Activated T-cell treated with anti-CD3 and anti-CD28 coated beads, Interleukin-2, amount 50 U/mL, for 72 hours (primary cell): ENCODE measurements at places on chromosomes 7 and 10.
A peak's percentile ranks its signal among the peaks of the same experiment; 100 is the strongest.

GRCh38 chr10:44674536-44675386, 236.4 kb upstream of the TMEM72 start:
- no peak for DNase-seq

DNA sequence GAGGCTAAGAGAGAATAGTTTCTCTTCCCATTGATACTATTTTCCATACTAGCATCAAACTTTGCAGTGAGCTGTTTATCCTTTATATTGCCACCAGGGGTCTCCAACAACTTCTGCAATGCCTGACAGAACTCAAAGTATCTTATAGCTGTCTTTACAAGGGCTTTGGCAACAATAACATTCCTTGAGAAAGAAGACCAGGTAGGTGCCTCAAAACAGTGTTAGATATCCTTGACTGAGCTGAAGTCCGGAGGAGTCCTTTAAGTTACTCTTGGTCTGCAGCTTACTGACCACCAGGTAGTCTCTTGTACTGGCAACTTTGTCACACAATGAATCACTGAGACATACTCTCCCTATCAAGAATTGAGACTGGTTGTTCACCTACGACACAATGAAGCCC, 30.0 kb upstream of the TES start:
- peak; percentile 5 for DNase-seq

GRCh38 chr7:749140-749551, 22.1 kb upstream of the PRKAR1B start:
- DNase-seq, result no peak

- DNase-seq, result no peak
These were observed 145.7 kb downstream of the REEP3 start for GRCh38 chr10:63666836-63667383.

GRCh38 chr7:12211711-12212485, 804 bp downstream of the TMEM106B start:
- DNase-seq, result no peak

- no peak for DNase-seq
These were observed 417.1 kb downstream of the SUGCT start for GRCh38 chr7:40551685-40552576.

GRCh38 chr7:131235489-131236317, 92.0 kb upstream of the MKLN1 start:
- DNase-seq, result peak; percentile 87

GRCh38 chr7:101767544-101767943, 49.9 kb upstream of the CUX1 start:
- DNase-seq, result no peak

- DNase-seq, result no peak
These were observed 1.7 kb downstream of the DIP2C start for GRCh38 chr10:687583-688311.

GRCh38 chr7:93228302-93228701, 2.0 kb upstream of the HEPACAM2 start:
- peak; percentile 32 for DNase-seq

- peak; percentile 21 for DNase-seq
These were observed 295.2 kb downstream of the CAMK1D start for GRCh38 chr10:12644380-12645144.

- DNase-seq, result peak; percentile 20
These were observed 24.7 kb downstream of the AOC1 start for GRCh38 chr7:150876817-150877526.

GRCh38 chr10:22314852-22315251, 1.3 kb upstream of the COMMD3 start:
- no peak for DNase-seq

DNA sequence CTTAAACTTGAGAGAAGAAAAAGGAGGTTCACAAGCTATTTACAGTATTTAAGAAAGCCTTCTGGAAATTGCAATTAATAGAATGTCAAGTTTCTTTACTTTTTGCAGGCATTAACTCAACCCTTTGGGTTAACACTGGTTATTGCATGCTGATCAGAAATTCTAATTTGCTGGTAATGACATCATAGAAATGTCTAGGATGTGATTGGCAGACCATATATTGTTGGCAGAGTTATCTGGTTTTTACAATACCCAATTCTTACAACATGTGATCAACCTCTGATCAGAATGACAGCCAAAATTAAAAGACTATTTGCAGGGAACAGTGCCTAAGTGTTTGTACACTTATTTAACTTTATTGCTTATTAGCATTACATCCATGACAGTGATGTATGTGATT, 1.6 kb upstream of the CASD1 start:
- DNase-seq, result no peak

DNA sequence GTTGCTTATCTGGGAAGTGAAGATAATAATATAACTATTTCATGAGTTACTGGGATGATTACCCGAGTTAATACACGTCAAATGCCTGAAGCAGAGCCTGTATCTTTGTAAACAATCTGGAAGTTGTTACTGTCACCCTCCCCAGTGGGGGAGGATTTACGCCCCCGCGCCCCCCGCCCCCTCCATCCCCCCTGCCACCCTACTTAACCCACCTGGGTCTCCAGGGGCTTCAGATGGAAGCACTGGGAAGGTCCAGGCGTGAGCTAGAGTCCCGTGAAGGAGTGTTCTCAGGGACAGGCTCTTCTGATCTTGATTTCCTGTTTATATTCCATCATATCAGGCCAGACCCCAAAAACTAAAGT, 691 bp upstream of the PPA1 start:
- DNase-seq, result no peak

- DNase-seq, result no peak
These were observed 65.3 kb downstream of the CUZD1 start for GRCh38 chr10:122780391-122780790.

- DNase-seq, result no peak
These were observed 66.6 kb downstream of the MAGI2 start for GRCh38 chr7:79386688-79387422.

DNA sequence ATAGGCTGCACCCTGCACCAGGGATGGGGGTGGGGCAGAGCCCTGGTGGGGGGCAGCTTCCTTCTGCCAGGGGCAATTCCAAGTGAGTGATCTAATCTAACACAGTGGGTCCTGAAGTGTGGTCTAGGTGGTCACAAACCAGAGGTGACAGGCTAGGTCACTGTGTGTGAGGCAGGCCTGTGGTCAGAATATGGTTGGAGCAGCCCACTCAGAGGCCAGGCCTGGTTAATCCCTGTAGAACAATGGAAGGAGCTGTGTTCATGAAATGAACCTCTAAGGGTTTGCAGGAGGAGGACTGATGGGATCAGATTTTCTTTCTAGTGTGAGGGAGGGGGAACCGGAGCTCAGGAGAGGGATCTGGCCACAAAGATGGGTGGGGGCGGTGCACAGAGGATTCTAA, 10.0 kb upstream of the TSPAN14 start:
- DNase-seq, result no peak

DNA sequence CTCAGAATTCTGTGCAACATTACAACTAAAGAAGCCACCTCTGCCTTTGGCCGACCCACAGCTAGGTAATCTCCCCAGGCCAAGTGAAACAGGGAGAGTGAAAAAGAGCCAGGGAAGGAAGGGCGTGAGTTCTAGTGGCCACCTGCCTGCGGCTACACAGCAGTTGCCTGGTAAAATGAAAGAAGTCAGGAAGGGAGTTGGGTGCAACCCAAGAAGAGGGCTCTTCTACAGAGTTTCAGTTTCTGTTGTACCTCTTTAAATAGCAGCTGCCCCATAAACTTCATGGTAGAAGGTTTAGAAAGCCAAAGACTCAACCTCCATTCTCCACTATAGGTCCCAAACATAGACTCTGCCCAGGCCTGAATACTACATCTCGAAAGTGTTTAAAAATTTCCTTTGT, 76.2 kb upstream of the TMEM168 start:
- DNase-seq, result no peak

DNA sequence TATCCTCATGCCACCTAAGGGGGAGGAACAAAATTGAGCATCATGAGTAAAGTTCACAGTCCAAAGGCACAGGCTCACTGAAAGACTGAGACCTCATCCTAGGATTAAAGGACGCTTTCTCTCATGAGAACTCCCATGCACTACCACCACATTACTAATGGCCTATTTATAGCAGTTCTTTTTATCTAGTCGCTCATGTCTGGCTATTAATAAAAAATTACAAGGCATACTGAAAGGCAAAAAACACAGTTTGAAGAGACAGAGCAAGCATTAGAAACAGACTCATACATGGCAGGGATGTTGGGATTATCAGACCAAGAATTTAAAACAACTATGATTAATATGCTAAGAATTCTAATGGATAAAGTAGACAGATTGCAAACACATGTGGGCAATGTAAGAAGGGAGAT, 46.0 kb upstream of the CDK13 start:
- no peak for DNase-seq

DNA sequence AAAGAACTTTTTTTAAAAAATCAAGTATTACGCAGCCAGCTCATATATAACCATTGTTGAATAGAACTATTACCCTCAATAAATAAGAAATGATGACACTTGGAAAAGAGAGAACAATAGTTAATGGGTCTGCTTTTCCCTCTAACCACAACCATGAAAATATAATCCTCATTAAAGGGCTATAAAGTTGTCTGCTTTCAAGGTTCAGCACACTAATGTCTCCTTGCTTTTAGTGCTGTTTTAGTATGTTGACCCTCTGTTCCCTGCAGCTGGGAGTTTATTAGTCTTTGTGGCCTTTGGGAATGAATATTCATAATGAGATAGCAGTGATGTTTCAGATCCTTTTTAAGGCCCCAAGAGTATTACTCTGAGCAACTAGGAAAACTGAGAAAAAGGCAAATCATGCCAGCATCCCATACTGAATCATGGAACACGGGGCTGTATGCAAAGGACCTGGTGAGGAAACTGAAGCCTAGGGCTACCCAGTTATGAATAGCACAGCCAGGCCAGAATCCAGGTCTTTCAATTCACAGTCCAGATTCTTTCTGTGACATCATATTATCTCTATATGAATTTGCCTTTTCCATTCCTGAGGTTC, 332.0 kb upstream of the LRGUK start:
- no peak for DNase-seq

DNA sequence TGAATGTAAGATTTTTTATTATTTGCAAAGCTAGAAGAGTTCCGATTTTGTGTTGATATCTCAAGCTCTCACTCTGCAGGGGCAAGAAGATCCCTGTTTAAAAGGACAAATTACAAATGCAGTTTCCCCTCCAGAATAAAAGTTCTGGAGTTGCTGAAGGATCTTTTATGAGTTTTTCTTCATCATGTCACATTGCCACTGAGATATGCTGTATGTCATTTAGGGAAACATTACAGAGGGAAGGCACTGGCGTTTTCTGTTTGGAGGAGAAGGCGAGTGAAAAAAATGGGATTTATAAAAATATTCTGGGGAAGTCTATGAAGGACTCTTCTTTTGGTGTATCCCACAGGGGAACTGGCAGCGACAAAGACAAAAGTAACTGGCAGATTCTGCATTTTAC, 57.4 kb downstream of the POU6F2 start:
- no peak for DNase-seq

- DNase-seq, result no peak
These were observed 107.5 kb downstream of the KIF20B start for GRCh38 chr10:89808842-89809241.

- DNase-seq, result no peak
These were observed 34.6 kb downstream of the BAZ1B start for GRCh38 chr7:73487486-73487885.

GRCh38 chr10:103663802-103664201, 170.3 kb downstream of the NEURL1 start:
- DNase-seq, result no peak

GRCh38 chr7:99094401-99094800, 49.5 kb downstream of the SMURF1 start:
- DNase-seq, result no peak

- DNase-seq, result no peak
These were observed 460.6 kb downstream of the DNAJB6 start for GRCh38 chr7:157797361-157797760.
